ENCODE measurements at places on chromosomes 1 and 21.

DNA sequence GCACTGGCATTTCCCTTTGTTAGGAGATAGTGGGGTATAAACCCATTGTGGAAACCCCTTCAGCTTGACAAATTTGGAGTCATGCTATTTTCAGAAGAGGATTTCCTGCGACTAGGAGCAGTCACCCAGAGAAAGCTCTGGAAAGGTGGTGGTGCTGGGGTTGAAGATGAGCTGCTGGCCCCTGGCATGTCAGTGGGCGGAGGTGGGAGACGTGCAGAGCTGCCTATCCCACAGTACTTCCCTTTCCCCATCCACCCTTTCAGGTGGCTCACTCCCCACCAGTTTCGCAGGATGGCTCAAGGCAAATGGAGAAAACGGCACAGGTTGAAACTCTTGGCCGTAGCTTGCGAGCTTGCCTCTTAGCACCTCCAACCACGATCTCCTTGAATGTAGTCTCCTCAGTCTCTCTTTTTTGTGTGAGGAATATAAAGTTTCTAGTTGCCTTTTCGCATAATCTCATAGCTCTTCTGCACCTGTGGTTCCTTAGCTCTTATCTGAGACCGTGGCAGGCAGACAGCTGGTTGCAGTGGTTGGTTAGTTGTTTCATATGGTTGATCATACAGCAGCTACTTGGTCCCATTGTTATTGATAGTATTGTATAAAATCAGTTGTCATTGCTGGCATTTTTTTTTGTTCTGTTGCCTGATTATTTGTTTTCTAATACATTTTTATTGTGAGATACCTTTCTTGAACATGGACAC is 48.2 kb downstream of the ADARB1 start:
- H3K36me3 ChIP-seq = no peaks in the 10 kb centered on the region
- H3K27me3 ChIP-seq = no peaks in the 10 kb centered on the region
- H3K4me1 ChIP-seq = no peaks in the 10 kb centered on the region
- no peak for DNase-seq
- no peak overlapping the region for H3K4me3 ChIP-seq

- H3K27me3 ChIP-seq = no peaks in the 10 kb centered on the region
- no peak overlapping the region for H3K27ac ChIP-seq
- DNase-seq = no peak
- H3K4me3 ChIP-seq = no peak overlapping the region
Measured at GRCh38 chr1:3745590-3746381, 6.5 kb upstream of the CCDC27 start.

- no peak for DNase-seq
- no peaks in the 10 kb centered on the region for H3K4me1 ChIP-seq
- H3K27me3 ChIP-seq = 0 out of 2 replicates have a peak, but pooled peaks cover 2% of the 10 kb centered on the region
- H3K27ac ChIP-seq = no peak overlapping the region
- no peaks in the 10 kb centered on the region for H3K36me3 ChIP-seq
Measured at GRCh38 chr1:227391211-227391610, 72.9 kb upstream of the CDC42BPA start.

GRCh38 chr1:231642618-231643017 is 16.0 kb downstream of the DISC1 start:
- no peaks in the 10 kb centered on the region for H3K36me3 ChIP-seq
- no peak overlapping the region for H3K27ac ChIP-seq
- H3K27me3 ChIP-seq = no peaks in the 10 kb centered on the region

DNA sequence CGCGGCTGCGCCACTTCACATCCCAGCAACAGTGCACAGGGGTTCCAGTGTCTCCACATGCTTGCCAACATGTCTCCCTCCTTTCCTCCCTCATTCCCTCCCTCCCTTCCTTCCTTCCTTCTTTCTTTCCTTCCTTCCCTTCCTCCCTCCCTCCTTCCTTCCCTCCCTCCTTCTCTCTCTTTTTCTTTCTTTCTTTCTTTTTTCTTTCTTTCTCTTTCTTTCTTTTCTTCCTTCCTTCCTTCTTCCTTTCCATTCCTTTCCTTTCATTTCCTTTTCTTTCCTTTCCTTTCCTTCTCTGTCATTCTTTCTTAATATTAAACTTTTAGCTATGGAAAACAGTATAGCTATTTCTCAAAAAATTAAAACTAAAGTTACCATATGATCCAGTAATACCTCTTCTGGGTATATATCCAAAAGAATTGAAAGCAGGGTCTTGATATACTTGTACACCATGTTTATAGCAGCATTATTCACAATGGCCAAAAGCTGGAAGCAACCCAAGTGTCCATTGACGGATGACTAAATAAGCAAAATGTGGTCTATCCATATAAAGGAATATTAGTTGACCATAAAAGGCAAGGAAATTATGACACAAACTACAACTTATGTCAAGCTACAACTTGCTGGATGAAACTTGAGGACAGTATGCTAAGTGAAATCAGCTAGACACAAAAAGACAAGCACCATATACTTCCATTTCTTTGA is 55.0 kb upstream of the TLR5 start:
- peaks cover 30% of the 10 kb centered on the region for H3K4me1 ChIP-seq
- H3K4me3 ChIP-seq = no peak overlapping the region
- no peak overlapping the region for H3K27ac ChIP-seq
- no peaks in the 10 kb centered on the region for H3K36me3 ChIP-seq

GRCh38 chr1:223421676-223422075 is 28.5 kb downstream of the CCDC185 start:
- H3K27ac ChIP-seq = no peak overlapping the region
- no peaks in the 10 kb centered on the region for H3K27me3 ChIP-seq
- no peaks in the 10 kb centered on the region for H3K36me3 ChIP-seq
- no peak overlapping the region for H3K4me3 ChIP-seq

DNA sequence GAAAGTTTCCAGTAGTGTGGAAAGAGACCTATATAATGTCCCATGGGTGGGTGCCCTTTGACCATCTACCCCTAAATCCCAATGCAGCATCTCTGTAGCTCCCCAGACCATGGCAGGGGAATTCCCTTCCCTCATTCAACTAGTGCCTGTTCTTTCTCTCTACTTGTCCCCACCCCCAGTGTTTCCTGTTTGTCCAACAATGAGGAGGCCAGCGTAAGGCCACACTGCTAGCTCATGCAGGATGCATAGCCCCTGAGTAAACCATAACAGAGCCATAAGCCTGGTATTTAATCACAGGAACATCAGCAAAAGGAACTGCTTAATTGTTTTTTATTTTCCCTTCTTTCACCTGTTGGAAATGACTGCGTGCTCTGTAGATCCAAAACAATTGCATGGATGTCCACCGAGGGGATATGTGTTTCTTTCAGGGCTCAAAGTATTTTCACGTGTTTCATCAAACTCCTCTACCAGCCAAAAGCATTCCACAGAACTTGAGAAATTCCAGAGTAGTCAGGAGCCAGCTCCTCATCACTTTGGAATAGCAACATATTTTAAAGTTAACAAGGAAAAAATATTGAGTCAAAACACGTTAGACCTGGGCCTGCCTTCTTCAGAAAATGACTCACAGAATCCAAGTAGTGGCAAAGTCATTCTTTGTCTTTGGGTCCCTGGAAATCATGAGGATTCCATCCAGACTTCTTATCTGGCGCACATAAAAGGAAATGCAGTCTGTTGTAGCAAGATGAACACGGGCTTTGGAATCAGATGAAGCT is 162.5 kb upstream of the SGIP1 start:
- H3K4me3 ChIP-seq = no peak overlapping the region
- peaks cover 48% of the 10 kb centered on the region for H3K4me1 ChIP-seq
- H3K27me3 ChIP-seq = no peaks in the 10 kb centered on the region
- no peak for DNase-seq
- no peak overlapping the region for H3K27ac ChIP-seq

GRCh38 chr1:23444104-23444533 is 19.6 kb upstream of the TCEA3 start:
- H3K36me3 ChIP-seq = no peaks in the 10 kb centered on the region
- H3K4me3 ChIP-seq = no peak overlapping the region

DNA sequence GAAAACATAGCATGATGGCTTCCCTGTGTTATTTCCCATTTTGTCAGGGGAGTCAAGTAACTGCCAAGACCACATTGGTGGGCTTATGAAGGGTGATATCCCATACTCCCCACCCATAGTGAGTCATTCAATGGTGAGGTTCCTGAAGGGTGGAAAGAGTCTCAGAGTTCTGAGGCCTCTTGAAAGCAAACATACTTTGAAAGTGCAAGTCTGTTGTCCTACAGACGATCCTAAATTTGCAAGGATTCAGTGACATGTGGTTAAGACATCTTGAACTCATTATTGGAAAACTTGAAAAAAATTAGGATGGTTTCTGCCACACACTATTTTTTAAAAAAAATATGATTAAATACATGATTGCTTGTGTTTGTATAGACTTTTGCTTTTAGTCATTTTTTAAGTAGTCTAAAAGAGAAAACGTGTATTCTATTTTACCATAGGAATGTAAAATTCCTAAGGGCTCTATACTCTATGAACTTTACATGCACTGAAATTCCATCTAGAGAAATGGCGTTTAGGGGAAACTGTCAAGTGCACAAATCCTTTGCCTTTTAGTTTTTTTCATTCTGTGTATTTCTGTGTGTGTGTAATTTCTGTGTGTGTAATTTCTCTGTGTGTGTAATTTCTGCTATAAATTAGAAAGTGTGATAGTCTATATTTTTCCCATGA is 225.5 kb upstream of the ADAMTS5 start:
- H3K27me3 ChIP-seq = no peaks in the 10 kb centered on the region
- H3K4me3 ChIP-seq = no peak overlapping the region
- no peak for DNase-seq
- no peak overlapping the region for H3K27ac ChIP-seq
- H3K4me1 ChIP-seq = no peaks in the 10 kb centered on the region

- no peak overlapping the region for H3K4me3 ChIP-seq
- no peaks in the 10 kb centered on the region for H3K36me3 ChIP-seq
- DNase-seq = no peak
- peaks cover 10% of the 10 kb centered on the region for H3K4me1 ChIP-seq
- H3K27ac ChIP-seq = no peak overlapping the region
- H3K27me3 ChIP-seq = no peaks in the 10 kb centered on the region
Measured at GRCh38 chr1:234841710-234842231, 231.8 kb upstream of the IRF2BP2 start.

GRCh38 chr1:30616759-30617158 is 106.6 kb downstream of the MATN1 start:
- H3K27ac ChIP-seq = no peak overlapping the region
- H3K36me3 ChIP-seq = no peaks in the 10 kb centered on the region
- H3K27me3 ChIP-seq = no peaks in the 10 kb centered on the region
- H3K4me1 ChIP-seq = peaks cover 2% of the 10 kb centered on the region

DNA sequence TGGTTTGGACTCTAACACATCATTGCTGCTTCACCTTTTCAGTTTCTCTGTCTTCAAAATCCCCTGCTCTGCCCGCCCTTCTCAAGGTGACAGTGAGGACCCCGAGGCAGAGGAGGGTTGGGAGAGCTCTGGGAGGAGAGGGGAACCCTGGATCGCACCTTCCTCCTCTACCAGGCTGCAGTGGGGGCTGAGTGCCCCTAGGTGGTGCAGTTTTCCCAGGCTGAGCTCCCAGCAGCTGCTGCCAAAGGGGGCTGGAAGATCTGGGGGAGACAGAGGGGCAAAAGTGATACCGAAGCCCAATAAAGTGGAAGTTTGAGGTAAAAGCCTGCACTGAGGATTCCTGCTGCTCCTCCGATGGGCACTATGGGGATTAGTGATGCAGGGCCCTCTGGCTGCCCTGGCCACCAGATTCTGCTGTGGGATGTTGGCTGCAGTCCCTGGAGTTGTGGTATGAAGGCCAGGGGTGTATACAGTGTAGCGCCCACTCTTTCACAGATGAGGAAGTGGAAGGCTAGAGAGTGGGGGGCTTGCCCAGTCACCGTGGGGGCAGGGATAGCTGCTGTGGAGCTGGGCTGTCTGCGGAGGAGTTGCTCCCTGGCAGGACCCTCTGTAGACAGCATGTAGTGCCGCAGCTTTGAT is 40.7 kb upstream of the SCMH1 start:
- peak; percentile 68 for DNase-seq
- H3K27ac ChIP-seq = no peak overlapping the region
- H3K4me3 ChIP-seq = no peak overlapping the region
- peaks cover 8% of the 10 kb centered on the region for H3K4me1 ChIP-seq
- no peaks in the 10 kb centered on the region for H3K27me3 ChIP-seq

GRCh38 chr1:228315484-228315944 is 91.1 kb downstream of the TRIM11 start:
- H3K36me3 ChIP-seq = peaks cover 15% of the 10 kb centered on the region
- H3K4me3 ChIP-seq = no peak overlapping the region
- no peaks in the 10 kb centered on the region for H3K4me1 ChIP-seq
- no peaks in the 10 kb centered on the region for H3K27me3 ChIP-seq

DNA sequence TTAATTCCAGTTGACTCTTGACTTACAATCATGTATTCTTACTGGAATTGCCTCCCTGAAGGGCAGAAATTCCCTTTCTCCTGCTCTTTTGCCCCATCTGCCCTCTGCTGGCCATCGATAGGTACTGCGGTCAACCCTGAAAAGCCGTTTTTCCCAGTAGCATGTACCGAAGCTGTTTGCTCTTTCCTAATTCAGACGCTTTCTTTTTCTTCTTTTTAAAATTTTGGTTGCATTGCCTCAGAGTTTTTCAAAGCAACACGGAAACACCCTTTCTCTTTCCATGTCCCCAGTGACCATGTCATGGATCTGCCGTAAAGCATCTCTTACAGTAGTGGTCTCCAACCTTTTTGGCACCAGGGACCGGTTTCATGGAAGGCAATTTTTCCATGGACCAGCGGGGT is 164.2 kb upstream of the C1orf21 start:
- no peaks in the 10 kb centered on the region for H3K36me3 ChIP-seq
- no peaks in the 10 kb centered on the region for H3K4me1 ChIP-seq
- no peaks in the 10 kb centered on the region for H3K27me3 ChIP-seq

GRCh38 chr1:187734427-187734826 is 905.7 kb downstream of the PLA2G4A start:
- DNase-seq = no peak
- no peak overlapping the region for H3K27ac ChIP-seq
- H3K4me1 ChIP-seq = peaks cover 14% of the 10 kb centered on the region
- no peak overlapping the region for H3K4me3 ChIP-seq

- peaks cover 23% of the 10 kb centered on the region for H3K4me1 ChIP-seq
- no peak overlapping the region for H3K4me3 ChIP-seq
- H3K27me3 ChIP-seq = no peaks in the 10 kb centered on the region
- no peak overlapping the region for H3K27ac ChIP-seq
Measured at GRCh38 chr1:167206166-167206835, 14.4 kb upstream of the POU2F1 start.

- DNase-seq = no peak
- no peaks in the 10 kb centered on the region for H3K27me3 ChIP-seq
- no peak overlapping the region for H3K4me3 ChIP-seq
- no peak overlapping the region for H3K27ac ChIP-seq
- peaks cover 6% of the 10 kb centered on the region for H3K4me1 ChIP-seq
Measured at GRCh38 chr1:228171221-228171891, 5.8 kb downstream of the IBA57 start.

DNA sequence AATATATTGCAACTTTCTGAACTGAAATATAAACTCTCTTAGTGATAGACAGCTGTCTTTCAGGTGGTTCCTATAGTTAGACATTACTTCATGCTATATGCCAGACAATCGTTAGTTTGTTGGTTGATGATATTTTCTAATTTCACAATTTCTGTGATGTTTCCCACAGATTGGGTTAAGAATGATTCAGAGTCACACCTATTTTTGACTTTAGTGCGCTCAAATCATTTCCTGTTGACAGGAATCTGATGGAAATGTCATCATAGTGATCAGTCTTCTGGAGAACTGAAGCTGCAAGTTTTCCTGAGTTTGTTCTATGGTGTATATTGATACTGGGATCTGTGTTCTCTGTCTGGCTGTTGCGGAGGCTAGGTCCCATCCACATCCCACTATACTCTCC is 119.7 kb downstream of the C1orf21 start:
- no peaks in the 10 kb centered on the region for H3K36me3 ChIP-seq
- H3K27ac ChIP-seq = no peak overlapping the region
- H3K4me3 ChIP-seq = no peak overlapping the region
- no peak for DNase-seq
- no peaks in the 10 kb centered on the region for H3K4me1 ChIP-seq
- H3K27me3 ChIP-seq = no peaks in the 10 kb centered on the region
